ENCODE measurements at places on chromosomes 1 and 21.

GRCh38 chr1:57788313-57788712, 364.5 kb upstream of the DAB1 start:
- no peak for DNase-seq

DNA sequence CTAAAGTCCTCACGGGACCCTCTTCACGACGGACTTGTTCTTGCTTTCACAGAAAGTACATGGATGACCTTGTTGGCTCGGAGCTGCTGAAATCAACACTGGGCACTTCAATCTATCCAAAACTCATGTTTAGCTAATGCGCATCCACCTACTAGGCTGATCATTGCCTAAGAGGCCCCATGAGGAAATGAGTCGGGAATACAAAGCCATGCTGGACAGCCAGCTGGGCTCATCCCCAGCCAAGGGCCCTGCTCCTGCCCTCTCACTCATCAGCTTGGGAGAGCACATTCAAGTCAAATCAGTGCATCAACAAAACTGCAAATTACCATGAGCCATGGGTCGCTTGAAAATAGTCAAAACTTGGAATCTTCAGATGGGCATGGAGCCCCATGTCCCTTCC, 14.8 kb upstream of the HEYL start:
- no peak for DNase-seq

DNA sequence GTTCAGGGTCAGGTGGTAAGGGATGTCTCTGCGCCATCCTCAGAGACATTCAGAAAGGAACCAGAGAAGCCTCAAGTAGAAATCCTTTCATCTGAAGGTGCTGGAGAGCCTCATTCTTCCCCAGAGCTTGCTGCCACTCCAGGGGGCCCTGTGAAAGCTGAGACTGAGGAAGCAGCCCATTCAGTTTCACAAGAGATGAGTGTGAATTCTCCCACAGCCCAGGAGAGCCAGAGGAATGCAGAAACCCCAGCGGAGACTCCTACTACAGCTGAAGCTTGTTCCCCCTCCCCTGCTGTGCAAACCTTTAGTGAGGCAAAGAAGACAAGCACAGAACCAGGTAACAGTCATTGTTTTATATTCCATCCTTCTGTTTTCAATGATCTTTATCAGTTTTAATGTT, 38.7 kb downstream of the ZBTB40 start:
- DNase-seq: no peak

DNA sequence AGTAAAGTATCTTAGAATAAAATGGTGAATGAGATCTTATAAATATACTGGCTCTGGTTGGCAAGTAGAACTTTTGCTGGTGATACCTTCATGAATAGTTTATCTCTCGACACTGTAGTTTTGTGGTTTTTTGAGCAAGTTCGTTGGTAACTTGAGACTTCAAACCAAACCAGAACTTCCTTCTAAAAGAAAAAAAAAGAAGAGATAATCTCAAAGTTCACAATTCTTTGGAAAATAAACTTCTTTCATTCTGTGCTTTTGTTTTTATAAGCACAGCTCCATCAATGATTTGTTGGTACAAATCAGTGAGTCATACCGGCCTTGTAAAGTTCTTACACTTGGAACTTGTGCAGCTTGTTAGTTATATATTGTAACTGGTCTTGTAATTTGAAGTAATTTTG, 2.3 kb downstream of the HIPK1 start:
- peak; percentile 58 for DNase-seq

GRCh38 chr1:53278298-53278725, 40.0 kb upstream of the MAGOH start:
- peak; percentile 43 for DNase-seq

GRCh38 chr1:16082283-16083038, 9.0 kb upstream of the FAM131C start:
- peak; percentile 48 for DNase-seq

Data from CD4-positive, CD25-positive, alpha-beta regulatory T cell (primary cell).